HFFc6 (cell line): ENCODE measurements at places on chromosomes 1 and 21.
A peak's percentile ranks its signal among the peaks of the same experiment; 100 is the strongest.

DNA sequence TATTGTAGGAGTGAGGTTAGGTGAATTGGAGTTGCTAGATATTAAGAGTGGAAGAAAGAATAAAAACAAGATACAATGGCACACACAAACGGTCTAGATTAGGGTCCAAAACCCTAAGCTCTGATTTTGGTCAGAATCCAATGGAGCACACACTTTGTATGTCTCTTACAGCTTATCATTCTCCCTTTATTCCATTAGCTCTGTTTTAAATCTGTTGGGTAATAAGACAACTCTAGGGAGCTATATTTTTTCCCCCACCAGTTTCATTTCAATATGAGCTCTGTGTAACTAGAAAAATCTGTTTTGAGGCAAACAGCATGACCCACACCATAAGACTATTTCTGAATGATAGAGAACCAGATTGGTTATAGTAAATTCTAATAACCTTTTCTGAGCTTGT lies 465.6 kb downstream of the ADGRL2 start:
- DNase-seq, result no peak

GRCh38 chr1:58574816-58575215 lies 2.2 kb downstream of the TACSTD2 start:
- DNase-seq, result no peak

- peak; percentile 41 for DNase-seq
Observed at GRCh38 chr21:38181096-38181495, 75.7 kb upstream of the KCNJ15 start.

DNA sequence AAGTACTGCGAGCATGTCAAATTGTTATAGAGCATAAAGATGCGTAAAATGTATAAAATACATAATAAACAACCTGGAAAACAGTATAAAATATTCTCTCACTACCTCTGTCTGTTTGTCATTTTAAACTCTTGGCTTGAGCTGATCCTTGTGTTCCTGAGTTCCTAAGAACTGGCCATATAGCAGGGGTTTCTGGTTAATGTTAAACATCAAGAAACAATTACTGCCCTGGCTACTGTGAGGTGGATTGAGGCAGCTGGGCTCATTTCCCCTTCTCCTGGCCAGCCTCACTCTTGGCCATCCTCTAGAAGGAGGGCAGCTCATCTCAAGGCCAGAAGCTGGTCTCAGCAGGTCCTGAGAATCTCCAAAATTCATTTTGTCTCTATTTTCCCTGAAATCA lies 297.3 kb upstream of the USP24 start:
- DNase-seq, result no peak

DNA sequence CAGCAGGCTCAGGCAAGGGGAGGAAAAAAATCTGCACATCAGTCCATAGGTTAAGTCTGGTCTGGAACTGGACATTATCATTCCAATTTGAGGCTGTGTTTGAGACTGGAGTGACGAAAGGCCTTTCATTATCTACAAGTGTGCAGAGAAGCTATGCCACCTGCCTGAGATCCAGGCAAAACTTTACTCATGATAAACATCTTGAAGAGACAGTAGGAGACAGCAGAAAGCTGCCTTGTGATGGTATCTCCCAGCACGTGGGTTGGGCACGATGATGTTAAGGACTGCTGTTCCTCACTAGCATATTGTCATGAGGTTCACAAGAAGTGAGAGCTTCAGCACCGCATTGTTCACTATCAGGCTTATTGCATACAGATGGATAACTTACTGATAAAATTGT lies 126.4 kb downstream of the PLXNA2 start:
- DNase-seq, result no peak

DNA sequence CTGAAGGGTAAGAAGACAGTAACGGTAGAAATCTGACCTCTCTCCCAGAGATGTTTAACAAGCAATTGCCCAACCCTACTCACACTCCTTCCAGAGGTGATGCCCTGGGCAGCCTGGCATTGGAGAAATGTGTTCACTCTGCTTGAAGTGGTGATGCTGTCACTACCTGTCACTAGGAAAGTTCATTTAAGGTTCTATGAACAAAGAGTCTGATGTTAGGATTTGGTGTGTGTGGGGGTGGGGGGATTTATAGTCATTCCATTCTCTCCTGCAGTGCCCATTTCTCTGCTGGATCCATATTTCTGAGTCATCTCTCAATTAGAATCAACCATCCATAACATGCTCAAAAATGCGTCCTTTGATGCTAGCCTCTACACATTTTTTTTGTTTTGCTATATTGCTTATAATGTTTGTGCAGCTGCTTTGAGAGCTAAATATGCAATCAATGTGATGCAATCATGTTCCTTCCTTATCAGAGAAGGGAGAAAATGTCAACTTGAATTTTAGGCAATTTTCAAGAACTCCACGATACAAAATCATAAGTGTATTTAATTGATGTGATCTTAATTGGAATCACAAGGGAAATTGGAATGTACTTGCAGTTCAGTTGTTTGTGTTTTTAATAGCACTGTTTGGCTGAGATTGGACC lies 173.9 kb downstream of the DUSP10 start:
- no peak for DNase-seq

DNA sequence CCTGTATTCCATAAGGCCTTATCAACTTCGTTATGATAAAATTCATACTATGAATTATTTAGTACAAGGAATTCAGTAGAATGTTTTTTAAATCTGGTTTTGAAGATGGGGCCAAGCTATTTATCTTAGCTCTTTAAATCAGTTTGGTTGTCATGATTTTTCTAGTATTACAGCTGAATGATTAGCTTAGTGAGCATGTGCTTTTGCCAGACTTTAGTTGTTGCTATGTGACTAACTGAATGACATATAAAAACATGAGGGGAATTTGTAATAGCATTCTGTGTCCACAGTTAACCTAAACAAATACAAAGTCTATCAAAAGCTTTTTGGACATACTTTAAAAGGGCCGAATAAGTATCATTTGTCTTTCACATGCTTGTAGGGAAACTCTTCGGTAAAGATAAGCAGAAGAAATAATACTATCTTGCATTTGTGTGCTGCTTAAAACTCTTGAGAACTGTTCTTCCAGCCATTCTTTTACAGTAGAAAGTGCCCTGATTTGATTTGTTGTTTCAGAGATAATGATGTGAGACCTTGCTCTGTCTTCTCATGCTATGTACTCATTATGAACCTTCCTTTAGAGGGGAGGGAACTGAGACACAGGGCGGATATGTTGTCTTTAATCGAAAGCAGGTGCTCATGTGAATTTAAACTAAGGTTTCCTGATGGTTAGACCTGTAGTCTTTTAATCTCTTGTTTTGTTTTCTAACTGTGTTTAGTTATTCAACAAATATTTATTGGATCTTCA lies 18.8 kb downstream of the NEK7 start:
- DNase-seq, result peak; percentile 62

- no peak for DNase-seq
Observed at GRCh38 chr1:103492003-103492625, 33.4 kb upstream of the RNPC3 start.

- DNase-seq, result no peak
Observed at GRCh38 chr1:102435483-102435882, 438.8 kb upstream of the OLFM3 start.

DNA sequence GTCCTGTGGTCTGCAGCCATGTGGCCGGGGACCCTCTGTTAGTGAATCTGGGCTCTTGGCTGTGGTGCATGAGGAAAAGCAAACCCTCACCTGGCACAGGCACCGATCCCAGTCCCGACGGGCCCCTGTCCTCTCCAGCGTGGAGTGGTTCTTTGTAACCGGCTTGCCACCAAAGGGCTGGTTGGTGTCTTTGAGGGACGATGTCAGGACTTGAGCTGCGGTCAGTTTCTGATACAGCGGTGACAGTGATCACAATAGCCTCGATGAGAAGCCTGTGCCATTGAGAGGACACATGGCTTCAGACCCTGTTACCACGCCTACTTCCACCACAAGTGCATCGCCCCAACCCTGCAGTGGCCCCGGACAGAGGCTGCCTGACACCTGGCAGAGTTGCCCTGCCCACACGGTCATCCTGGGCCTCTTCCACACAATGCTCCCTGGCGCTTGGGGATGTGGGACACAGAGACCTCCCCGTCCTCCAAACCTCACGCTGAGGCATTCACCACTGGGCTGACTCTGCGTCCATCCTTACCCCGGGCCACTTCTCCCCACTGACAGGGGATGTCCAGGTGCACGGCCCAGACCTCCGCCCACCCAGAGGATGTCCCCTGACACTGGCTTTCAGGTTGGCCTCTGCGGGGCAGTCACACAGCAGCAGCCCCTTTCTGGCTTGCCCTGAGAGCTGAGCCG lies 18.8 kb upstream of the ACTRT2 start:
- DNase-seq, result no peak

- no peak for DNase-seq
Observed at GRCh38 chr1:243271996-243272395, 16.2 kb downstream of the SDCCAG8 start.

DNA sequence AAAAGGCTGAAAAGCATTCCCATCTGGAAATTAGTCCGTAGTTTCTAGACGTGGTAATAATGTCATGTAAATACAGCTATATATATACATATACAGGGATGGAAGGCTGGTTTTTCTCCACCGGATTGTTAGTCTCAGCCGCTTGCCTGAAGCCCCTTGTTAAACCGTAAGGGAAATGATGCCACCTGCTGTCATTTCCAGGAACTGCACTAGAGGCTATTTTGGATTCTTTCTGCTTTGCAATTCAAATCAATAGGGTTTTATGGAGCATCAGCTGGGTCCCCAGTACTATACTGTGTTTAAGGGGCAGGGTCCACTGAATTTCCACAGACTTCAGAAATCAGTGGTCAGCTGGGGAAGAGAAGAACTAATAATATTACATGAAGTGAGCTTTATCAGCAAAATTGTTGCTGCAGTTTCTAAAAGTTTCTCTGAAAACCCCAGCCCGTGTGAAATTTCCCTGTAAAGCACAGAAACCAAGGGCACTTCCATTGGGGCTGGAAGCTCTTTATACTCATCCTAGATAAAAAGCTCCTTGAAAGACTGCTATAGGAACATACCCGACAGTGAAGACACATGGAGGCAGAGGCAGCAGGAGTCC lies 33.8 kb upstream of the MPZL1 start:
- peak; percentile 63 for DNase-seq

DNA sequence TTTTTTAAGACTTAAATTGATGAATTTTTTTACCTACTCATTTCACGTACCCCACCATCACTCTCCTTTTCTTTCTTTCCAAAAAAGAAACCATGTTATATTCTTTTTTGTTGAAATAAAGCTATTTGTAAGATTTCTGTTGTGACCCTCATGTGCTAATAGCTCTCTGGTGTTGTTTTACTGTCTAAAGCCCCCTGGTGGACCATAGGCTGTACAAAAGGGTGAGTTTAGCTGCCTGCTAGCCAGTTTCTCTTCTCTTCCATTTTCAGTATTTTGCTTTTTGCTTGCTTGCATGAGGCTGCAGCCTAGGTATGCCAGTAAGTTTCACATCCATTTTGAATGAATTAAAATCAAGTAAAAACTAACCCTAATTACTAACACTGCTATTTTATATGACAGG lies 15.6 kb upstream of the VAMP3 start:
- peak; percentile 11 for DNase-seq

DNA sequence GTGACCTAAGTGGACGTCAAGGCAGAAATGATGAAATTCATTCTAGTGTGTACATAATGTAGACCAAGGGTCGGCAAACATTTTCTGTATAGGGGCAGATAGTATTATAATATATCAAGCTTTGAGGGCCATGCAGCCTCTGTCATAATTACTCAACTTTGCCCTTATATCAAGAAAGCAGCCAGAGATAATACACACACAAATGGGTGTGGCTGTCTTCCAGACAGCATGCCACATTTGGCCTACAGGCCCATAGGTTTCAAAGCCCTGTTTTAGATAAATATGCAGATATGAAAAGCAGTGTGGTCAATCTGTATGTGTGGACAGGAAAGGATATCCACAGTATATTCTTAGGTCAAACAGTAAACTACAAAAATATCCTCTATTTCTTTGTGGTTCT lies 320.1 kb upstream of the FMN2 start:
- no peak for DNase-seq

DNA sequence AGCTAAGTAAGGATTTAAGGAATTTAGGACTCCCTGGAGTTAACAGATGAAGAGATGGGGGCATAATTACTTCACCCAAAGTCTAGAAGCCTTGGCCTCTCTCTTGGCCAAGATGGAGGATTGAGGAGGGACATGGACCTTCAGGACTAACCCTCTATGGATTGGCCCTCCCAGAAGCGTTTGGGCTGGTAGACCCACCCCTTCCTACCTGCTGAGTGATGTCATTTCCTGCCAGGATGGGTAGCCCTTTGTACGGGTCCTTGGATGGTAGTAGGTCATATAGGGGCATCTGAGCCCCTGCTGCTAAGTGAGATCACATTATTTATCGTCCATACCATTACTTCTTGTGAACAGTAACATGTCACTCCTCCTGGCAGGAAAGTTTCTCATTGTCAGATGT lies 17.7 kb downstream of the LURAP1 start:
- no peak for DNase-seq

- DNase-seq, result no peak
Observed at GRCh38 chr1:212238552-212238951, 46.7 kb upstream of the PPP2R5A start.

DNA sequence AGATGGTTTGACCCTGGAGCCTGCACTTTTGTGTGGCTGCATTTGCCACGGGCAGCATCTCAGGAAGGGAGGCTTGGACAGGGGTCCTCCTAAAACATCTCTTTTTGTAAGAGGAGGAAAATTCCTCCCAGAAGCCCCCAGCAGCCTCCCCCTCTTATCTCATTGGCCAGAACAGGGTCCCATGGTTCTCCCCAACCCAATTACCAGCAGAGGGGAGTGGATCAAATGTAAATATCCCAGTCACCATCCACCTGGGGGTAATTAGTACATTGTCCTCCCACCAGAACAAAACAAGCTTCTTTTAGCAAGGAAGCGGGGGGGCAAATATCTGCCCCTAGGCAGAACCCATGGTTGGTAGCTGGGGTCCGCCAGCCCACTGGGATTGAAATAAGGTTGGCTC lies 44.7 kb upstream of the TENT5B start:
- DNase-seq, result no peak

DNA sequence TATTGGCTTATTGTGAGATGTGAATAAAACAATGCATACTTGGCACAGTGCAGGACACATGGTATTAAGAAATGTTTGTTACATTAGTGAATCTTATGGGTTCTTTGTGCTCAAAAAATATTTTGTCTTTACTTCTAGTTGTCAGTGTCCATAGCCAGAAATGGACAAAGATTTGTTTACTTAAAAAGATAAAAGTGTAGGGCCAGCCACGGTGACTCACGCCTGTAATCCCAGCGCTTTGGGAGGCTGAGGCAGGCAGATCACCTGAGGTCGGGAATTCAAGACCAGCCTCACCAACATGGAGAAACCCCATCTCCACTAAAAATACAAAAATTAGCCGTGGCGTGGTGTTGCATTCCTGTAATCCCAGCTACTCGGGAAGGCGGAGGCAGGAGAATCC lies 654.6 kb upstream of the NEGR1 start:
- no peak for DNase-seq

- DNase-seq, result no peak
Observed at GRCh38 chr1:10835822-10836421, 39.5 kb upstream of the CASZ1 start.

GRCh38 chr1:240522122-240522822 lies 89.7 kb downstream of the GREM2 start:
- no peak for DNase-seq

DNA sequence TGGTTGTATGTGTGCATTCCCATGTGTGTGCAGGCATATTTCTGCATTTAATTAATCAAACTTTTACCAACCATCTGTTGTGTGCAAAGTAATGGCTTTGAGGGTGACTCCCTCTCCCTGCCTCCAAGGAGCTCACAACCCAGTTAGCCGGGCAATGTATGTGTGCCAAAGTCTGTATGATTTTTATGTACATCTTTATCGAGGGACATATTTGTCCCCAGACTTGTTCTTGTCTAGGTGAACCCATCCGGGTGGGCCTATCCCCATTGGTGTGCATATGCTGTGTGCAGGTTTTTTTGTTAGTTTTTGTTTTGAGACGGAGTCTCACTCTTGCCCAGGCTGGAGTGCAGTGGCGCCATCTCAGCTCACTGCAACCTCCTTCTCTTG lies 1.8 kb downstream of the SYTL1 start:
- DNase-seq, result no peak
